Sigmoid colon (tissue), 7 donors: ENCODE measurements at places on chromosomes 4 and X. TPM values are rescaled to one million over a fixed set of nuclear protein-coding genes. Genes with fewer than 3 reads are reported as not detected.

The GAK gene
- 40.8 TPM for total RNA-seq

The CXCL10 gene
- total RNA-seq: not detected

The CEP135 gene
- 7.4 TPM for total RNA-seq

The MAOA gene
- total RNA-seq: 116 TPM

The RPA4 gene
- total RNA-seq: 0.66 TPM

The USP26 gene
- not detected for total RNA-seq

The DCHS2 gene
- 20.6 TPM for total RNA-seq

The OSTC gene
- 52.6 TPM for total RNA-seq

The ETDA gene
- total RNA-seq: not detected

The EDA2R gene
- 1.4 TPM for total RNA-seq

The SNX12 gene
- 27.6 TPM for total RNA-seq

The VCX gene
- not detected for total RNA-seq

GRCh38 chr4:134533068-134533467 is 331.5 kb upstream of the PABPC4L start:
- no peaks in the 10 kb centered on the region for H3K27me3 ChIP-seq
- no peaks in the 10 kb centered on the region for H3K4me1 ChIP-seq
- no peaks in the 10 kb centered on the region for H3K36me3 ChIP-seq
- DNase-seq: no peak
- H3K4me3 ChIP-seq: no peak overlapping the region

DNA sequence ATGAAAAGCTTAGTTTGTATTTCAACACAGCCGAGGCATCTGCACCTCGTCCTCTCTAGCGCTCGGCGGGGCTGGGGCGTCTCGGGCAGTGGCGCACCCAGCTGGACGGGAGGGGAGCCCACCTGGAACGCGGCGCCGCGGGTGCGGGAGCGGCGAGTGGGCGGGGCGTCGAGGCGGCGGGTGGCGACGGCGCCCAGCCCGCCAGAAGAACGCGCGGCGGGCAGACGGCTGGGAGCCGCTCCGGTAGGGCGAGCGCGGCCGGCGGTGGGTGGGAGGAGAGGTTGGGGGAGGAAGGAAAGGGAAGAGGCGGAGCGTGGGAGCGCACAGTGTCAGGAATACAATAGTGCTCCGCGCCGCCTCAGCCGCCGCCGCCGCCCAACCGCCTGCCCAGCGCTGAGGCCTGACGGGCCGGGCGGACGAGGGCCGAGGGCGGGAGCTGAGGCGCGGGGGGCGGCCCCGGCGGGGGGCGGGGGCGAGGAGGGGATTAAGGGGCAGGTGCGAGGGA is at the start of gene JADE3:
TSS of gene JADE3 (plus strand) at position 324 of the 505 bp plus-strand sequence. CDS start 72,474 bp downstream, outside the sequence.
- no peaks in the 10 kb centered on the region for H3K4me1 ChIP-seq
- no peaks in the 10 kb centered on the region for H3K27me3 ChIP-seq
- H3K27ac ChIP-seq: peak within 1 kb of the TSS; percentile 82
- no peaks in the 10 kb centered on the region for H3K36me3 ChIP-seq
- peak within 1 kb of the TSS; percentile 76 for H3K4me3 ChIP-seq
- peak; percentile 85 for DNase-seq

DNA sequence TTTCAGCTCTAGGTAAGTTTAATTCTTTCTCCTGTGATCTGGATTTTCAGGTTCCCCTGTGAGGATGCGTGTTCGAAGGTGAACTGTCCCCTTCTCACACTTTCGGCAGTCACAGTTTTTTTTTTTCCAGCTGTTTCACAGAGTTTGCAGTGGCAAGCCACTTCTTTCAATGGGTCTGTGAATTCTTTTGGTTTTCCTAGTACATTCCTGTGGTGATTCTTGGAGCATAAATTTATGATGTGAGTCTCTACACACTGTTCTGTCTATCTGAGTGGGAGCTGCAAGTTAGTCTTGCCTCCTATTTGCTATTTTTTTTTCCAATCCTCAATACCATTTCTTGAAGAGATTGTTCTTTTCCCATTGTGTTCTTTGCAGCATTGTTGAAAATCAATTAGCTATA is 595.5 kb downstream of the RAPGEF2 start:
- no peaks in the 10 kb centered on the region for H3K36me3 ChIP-seq
- H3K4me1 ChIP-seq: no peaks in the 10 kb centered on the region
- no peak for DNase-seq
- H3K27me3 ChIP-seq: no peaks in the 10 kb centered on the region
- H3K27ac ChIP-seq: no peak overlapping the region

DNA sequence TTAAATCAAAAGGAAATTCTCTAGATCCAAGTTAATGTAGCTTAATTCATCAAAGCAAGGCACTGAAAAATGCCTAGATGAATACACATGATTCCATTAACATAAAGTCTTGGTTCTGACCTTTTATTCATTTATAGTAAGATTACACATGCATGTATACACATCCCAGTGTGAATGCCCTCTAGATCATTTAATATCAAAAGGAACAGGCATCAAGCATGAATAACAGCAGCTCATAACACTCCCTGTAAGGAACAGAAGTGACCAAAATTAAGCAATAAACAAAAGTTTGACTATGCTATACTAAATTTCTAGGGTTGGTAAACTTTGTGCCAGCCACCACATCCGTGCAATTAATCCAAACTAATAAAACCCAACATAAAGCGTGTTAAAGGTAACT is 511.5 kb downstream of the SPIN4 start:
- H3K4me1 ChIP-seq: no peaks in the 10 kb centered on the region
- no peak for DNase-seq
- no peak overlapping the region for H3K27ac ChIP-seq
- no peaks in the 10 kb centered on the region for H3K27me3 ChIP-seq
- H3K36me3 ChIP-seq: no peaks in the 10 kb centered on the region
- no peak overlapping the region for H3K4me3 ChIP-seq

DNA sequence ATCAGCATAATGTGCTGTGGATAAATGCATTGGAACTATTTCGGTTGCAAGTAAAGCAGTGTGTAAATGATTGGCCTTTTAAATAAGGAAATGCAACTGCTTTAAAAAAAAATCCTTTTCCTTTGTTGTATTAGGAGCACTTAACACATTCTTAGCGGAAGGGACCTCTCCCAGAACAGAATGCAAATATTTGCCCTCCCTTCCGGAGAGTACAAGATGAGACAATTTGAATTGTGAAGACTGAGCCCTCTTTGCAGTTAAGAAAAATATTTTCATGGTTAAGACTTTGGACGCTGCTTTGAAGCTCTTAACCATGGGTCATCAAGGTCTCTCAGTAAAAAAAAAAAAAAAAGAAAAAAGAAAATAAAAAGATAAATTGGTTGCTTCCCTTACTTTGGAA is 9.5 kb upstream of the NOX1 start:
- no peak for DNase-seq
- no peaks in the 10 kb centered on the region for H3K36me3 ChIP-seq
- H3K27ac ChIP-seq: no peak overlapping the region
- no peak overlapping the region for H3K4me3 ChIP-seq

GRCh38 chr4:169342906-169343564 is 72.3 kb upstream of the SH3RF1 start:
- H3K4me1 ChIP-seq: no peaks in the 10 kb centered on the region
- H3K4me3 ChIP-seq: no peak overlapping the region
- no peaks in the 10 kb centered on the region for H3K36me3 ChIP-seq
- no peak for DNase-seq
- H3K27ac ChIP-seq: no peak overlapping the region

GRCh38 chrX:65987811-65988210 is 52.1 kb downstream of the VSIG4 start:
- no peaks in the 10 kb centered on the region for H3K27me3 ChIP-seq
- no peak for DNase-seq
- no peak overlapping the region for H3K27ac ChIP-seq

DNA sequence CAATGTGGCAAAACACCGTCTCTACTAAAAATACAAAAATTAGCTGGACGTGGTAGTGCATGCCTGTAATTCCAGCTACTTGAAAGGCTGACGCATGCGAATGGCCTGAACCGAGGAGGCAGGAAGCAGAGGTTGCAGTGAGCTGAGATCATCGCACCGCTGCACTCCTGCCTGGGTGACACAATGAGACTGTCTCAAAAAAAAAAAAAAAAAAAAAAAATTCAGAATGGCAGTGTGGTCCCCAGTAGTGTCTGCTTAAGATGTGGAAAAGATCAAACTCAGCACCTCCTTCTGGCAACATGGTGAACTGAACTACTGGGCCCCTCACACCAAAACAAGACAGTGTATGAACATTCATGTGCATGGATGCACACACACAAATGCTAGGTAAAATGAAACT is 32.2 kb downstream of the SMS start:
- H3K4me3 ChIP-seq: no peak overlapping the region
- peak overlapping the region; percentile 64 for H3K27ac ChIP-seq
- no peak for DNase-seq
- H3K36me3 ChIP-seq: peaks cover 18% of the 10 kb centered on the region

- H3K36me3 ChIP-seq: no peaks in the 10 kb centered on the region
- DNase-seq: no peak
- H3K27ac ChIP-seq: no peak overlapping the region
- no peak overlapping the region for H3K4me3 ChIP-seq
- no peaks in the 10 kb centered on the region for H3K4me1 ChIP-seq
Observed at GRCh38 chrX:69387567-69388487, 116.3 kb upstream of the NALF2 start.

DNA sequence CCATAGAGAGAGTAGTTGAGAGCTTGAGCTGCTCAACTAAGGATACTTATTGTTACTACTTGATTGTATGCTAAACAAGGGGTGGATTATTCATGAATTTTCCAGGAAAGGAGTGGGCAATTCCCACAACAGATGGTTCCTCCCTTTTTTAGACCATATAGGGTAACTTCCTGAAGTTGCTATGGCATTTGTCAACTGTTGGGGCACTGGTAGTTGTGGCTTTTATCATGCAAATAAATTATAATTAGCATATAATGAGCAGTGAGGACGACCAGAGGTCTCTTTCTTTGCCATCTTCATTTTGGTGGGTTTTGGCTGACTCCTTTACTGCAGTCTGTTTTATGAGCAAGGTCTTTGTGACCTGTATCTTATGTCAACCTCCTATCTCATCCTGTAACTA is 1403.5 kb upstream of the PABPC4L start:
- H3K4me1 ChIP-seq: no peaks in the 10 kb centered on the region
- no peaks in the 10 kb centered on the region for H3K27me3 ChIP-seq
- H3K36me3 ChIP-seq: no peaks in the 10 kb centered on the region
- no peak for DNase-seq
- no peak overlapping the region for H3K4me3 ChIP-seq
- H3K27ac ChIP-seq: no peak overlapping the region

DNA sequence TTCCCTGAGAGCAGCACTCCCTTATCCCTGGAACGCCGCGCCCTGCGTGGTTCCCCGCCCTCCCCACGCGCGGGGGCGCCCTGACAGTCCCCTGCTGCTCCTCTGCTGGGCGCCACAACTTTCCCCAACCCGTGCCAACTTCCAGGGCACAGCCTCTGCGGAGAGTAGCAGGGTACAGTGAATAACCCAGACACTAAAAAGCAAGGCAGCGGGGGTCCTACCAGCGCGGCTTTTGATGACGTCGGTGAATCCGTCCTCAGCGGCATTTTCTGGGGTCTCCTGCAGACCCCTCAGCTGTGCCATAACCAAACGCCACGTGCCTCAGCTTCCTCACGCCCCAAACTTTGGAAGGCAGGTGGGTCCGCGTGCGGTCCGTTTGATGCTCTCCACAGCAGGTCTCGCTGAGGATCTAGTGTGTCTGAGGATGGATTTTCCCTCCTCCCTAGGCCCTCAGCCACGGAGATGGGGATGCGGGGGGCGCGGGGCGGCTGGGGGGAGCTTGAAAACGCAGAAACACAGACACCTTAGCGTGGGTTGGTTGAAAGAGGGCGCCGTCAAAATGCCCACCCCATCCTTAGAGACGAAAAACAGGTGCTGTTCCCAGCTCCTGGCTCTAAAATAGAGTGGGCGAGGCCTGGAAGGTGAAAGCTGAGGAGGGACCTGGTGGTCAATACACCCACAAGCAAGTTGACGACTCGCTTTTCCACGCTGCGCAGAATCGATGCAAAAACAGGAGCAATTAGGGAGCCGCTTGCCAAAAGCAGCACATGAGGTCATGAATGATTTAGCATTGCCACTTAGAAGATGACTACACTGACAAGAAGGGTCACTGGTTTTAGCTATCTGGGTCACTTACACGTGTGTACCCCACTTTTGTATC is 405.6 kb downstream of the FAM47A start:
- peak overlapping the region; percentile 41 for H3K4me3 ChIP-seq
- DNase-seq: peak; percentile 56
- H3K4me1 ChIP-seq: no peaks in the 10 kb centered on the region
- no peaks in the 10 kb centered on the region for H3K27me3 ChIP-seq
